Activated T-cell treated with anti-CD3 and anti-CD28 coated beads for 24 hours (primary cell): ENCODE measurements at places on chromosomes 3 and 15.

DNA sequence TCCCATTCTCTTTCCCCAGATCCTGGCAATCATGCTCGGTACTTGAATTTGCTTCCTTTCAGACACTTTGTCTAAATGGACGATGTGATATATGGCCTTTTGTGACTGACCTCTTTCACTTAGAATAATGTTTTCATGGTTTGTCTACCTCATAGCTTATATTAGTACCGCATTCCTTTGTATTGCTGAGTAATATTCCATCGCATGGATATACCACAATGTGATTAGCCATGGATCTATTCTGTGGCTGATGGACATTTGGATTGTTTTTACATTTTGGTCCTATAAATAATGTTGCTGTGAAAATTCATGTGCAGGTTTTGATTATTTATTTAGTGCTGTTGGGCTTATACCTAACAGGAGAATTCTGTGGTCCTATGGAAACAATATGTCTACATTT, 458.6 kb downstream of the GABRG3 start:
- no peak for DNase-seq

DNA sequence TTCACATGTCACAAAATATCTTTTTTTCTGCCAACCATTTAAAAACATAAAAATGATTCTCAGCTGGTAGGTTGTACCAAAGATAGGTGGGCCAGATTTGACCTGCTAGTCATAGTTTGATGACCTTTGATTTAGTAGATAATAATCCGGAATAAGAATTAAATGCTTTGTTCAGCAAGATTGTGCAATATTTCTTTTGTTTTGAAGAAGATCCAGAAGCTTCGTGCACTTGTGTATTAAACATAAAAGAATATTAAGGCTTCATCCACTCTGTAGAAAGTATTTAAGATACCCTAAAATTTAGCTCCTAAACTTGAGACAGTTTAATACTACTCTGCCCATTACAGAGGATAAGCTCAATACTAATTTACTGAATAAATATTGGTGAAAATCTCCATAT, 258.4 kb downstream of the ADAMTSL3 start:
- no peak for DNase-seq

GRCh38 chr15:100919481-100920405, 586 bp downstream of the LRRK1 start:
- DNase-seq, result no peak

DNA sequence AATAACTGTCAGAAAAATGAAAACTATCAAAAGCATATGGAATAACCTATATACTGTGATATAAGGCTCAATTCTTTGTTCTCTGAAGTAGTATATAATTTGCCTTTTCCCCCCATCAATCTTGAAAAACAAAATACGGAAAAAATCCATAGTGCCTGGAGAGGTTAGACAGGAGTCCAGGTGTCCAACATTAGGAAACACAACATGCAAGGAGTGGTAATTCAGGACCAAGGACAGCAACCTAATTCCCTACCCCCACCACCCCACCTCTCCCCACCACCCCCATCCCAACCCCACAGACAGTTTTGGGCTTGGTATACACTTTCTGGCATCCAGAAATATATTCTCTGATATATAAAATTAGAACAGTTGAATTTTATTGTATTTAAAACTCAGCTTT, 55.1 kb upstream of the SLC25A26 start:
- DNase-seq, result no peak

DNA sequence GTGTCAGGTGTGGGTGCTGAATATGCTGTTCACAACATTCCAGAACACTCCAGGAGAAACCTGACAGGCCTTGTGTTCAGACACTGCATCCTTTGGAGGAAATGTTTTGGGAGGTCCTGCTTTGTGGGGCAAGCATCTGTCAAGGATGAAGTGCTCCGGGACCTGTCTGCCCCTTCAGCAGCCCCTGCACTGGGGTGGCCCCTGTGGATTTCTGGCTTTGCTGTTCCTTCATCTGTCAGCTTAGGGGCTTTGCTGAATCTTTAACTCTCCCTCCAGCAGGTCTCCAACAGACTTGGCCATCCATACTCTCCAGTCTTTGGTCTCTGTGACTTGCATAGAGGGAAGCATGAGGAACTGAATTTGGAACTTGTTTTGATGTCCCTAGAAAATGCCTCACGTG, 3.1 kb downstream of the PRR23E start:
- no peak for DNase-seq

DNA sequence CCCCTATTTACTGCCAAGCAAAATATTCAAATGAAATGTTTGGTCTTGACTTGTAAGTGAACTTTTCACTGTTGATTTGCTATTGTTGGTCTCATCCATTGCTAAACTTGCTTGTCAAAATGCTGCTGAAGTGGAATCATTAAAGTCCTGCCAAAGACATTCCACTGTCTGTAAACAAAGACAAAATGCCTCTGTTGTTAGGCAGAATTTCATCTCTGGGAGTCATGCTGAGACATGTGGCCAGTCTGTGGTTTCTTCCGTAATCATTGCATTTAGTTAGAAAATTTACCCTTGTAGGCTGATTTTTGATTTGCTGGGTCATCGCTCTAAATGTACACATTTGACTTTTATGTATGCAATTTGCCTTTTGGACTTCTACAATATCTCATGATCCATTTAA, 577.7 kb downstream of the MECOM start:
- DNase-seq, result no peak

DNA sequence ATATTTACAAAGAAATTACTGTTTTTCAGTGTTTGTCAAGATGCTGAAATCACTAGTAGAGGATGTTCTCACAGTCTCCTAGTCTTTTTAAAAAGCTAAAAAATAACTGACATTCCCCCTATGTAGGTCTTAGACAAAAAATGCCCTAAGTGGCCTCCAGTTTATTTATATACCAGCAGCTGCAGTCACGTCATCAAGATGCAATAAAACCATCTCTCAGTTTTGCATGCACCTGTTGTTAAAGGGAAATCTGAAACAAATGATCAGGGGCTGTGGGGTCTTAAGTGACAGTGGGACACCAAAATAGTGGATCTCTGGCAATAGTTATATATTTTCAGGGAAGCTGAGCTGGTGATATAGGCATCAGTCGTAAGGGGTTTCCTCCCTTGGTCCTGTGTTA, 146.5 kb upstream of the ARPP21 start:
- no peak for DNase-seq

DNA sequence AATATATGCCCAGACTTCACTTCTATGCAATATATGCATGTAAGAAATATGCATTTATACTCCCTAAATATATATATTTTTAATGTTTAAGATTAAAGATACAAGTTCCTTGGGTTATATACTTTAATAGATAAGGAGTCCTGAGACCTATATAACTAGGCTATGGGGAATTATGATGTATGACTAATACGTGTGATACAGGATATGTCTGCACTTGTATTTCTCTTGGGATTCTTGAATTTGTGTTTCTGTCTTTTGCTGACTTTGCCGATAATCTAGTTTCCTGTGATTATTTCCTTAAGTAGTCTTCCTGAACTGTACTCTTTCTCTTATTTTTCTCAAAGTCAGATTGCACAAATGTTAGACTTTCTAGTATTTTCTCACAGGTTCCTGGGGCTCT, 109.6 kb downstream of the PIK3CB start:
- no peak for DNase-seq

DNA sequence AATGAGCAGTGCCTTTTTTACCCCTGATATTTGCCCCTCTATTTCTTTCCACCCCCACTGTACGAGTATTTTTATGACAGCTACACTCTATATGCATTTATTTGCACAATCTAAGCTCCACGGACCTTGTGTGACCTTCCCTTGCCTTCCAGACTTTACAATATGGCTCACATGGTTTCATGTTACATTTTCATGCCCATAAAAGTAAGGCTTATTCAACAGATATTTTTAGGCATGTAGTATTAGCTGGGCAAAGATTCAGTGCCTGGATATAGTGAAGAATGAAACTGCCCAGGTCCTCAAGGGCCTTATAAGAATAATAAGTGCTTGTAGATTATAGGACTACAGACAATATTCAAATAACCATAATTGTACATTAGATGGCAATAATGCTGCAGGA, 481.9 kb upstream of the CNTN4 start:
- DNase-seq, result no peak

GRCh38 chr3:24393316-24393715, 101.3 kb downstream of the THRB start:
- DNase-seq, result no peak

DNA sequence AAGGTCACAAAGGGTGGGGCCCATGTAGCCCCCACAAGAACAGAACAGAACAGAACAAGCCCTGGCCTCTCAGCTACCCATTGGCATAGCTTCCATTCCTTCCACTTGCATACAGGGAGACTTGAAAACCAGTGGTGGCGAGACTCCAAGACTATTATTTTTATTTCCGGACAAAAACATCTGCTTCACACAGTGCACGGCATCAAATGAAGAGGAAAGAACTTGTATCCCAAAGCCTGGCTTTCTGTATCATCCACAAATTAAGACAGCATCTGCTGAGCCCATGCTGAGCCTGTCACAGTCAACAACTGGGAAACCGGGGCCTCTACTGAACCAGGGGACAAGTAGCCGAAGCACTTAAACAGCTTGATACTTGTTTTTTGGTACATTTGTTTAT, 56.0 kb downstream of the CLEC3B start:
- no peak for DNase-seq

GRCh38 chr3:141405591-141405990, 37.3 kb downstream of the ZBTB38 start:
- no peak for DNase-seq

DNA sequence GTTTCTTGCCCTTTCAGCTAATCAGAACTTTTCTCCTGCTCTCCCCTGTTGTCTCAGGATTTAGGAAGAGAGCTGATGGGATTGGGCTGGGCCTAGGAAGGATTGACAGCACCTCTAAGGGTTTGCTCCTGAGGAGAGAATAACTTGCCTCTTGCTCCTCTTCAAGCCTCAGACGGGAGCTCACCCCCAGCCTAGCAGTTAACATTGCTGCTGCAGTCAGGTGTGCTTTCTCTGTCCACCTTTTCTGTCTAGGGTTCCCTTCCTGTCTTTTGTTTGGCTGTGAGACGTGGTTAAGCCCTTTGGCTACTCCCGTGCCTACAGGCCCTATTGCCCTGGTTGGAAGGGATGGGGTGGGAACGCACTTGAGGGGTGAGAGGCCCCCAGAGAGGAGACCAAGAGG, 20.1 kb downstream of the TMEM108 start:
- DNase-seq, result no peak

DNA sequence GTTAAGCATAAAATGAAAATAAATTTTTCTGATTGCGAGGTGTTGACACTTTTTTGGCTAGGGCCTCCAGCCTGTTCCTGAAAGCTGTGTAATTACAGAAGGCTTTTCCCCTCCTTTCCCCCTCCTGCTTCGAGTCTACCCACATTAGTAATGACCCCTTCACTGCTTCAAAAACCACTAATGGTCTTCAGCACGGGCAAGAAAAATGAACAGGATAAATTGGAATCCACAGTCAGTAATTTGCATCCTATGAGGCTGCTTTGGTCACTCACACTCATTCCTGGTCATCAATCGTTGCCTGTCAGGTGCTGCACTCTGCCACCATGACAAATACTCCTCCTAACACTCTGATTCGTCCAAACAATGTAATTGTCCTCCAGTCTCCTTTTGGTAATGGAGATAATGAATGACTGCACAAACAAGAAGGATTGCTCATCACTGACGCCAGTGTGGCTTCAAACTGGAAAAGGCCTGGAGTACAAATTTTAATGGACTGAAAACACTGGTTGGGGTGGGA, 148.6 kb downstream of the MEIS2 start:
- DNase-seq, result no peak
